Activated CD4-positive, alpha-beta memory T cell treated with anti-CD3 and anti-CD28 coated beads, Interleukin-2, amount 10 ng/mL, durations not matched to agents 7 days and 5 days (primary cell): ENCODE measurements at places on chromosomes 5 and 9. TPM values are rescaled to one million over a fixed set of nuclear protein-coding genes. Genes with fewer than 3 reads are reported as not detected.
A peak's percentile ranks its signal among the peaks of the same experiment; 100 is the strongest.

GRCh38 chr9:136771907-136772415, 7.6 kb upstream of the LCN15 start:
- H3K4me1 ChIP-seq: peaks cover 10% of the 10 kb centered on the region
- peaks cover 10% of the 10 kb centered on the region for H3K27me3 ChIP-seq
- no peak overlapping the region for H3K4me3 ChIP-seq
- H3K36me3 ChIP-seq: peaks cover 7% of the 10 kb centered on the region
- DNase-seq: no peak

- DNase-seq: no peak
- H3K36me3 ChIP-seq: no peaks in the 10 kb centered on the region
- no peak overlapping the region for H3K4me3 ChIP-seq
- no peaks in the 10 kb centered on the region for H3K4me1 ChIP-seq
Measured at GRCh38 chr9:76365028-76365427, 29.2 kb downstream of the RFK start.

DNA sequence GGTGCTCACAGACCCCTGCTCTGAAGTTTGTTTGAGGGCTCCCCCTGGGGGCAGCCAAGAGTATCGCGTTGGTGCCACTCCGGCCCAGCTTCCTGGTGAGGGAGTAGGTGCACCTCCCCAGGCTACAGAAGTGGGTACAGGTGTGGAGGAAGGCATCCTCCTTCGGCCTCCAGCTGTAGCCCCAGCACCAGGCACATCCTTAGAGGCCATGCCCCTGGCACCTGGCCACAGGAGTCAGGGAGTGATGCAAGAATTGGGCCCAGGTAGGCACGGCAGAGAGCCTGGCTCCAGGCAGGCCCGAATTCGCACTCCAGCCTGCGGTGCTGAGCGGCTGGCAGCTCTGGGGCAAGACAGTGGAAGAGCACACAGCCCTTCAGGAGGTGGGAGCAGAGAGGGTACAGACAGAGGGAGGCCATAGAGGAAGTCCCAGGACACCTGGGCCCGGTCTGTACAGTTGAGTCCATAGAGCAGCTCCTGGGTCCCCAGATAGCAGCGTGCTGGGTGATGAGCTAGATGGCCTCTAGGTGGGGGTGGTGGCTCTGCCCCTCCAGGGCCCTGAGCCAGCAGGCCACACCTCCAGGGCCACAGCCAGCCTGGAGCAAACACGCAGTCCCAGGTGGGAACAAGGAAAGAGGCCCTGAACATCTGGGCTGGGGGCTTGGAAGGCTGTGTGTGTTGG, 2.4 kb downstream of the SAPCD2 start:
- peaks cover 35% of the 10 kb centered on the region for H3K4me1 ChIP-seq
- peak; percentile 89 for DNase-seq
- H3K27me3 ChIP-seq: no peaks in the 10 kb centered on the region
- H3K36me3 ChIP-seq: peaks cover 10% of the 10 kb centered on the region
- peak overlapping the region; percentile 73 for H3K27ac ChIP-seq
- peak overlapping the region; percentile 67 for H3K4me3 ChIP-seq

DNA sequence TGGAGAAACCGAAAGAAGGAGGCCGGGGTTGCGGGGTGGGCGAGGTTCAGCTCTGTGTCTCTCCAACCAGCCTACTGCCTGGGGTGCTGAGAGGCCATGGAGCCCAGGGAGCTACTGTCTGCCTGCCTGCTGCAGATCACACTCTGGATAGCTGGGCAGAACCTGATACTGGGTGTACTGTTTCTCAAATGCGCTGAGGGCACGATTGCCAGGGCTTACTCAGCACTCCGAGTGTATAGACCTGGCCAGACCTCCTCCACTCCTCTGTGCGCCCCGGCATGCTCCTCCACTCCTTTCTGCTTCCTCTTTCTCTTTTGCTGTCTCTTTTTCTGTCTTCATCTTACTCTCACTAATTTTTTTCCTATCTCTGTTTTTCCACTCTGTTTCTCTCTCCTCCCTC, 215.1 kb downstream of the PAPPA start:
- H3K4me3 ChIP-seq: no peak overlapping the region
- H3K36me3 ChIP-seq: no peaks in the 10 kb centered on the region
- DNase-seq: no peak
- no peaks in the 10 kb centered on the region for H3K4me1 ChIP-seq
- no peak overlapping the region for H3K27ac ChIP-seq

- H3K36me3 ChIP-seq: peaks cover 28% of the 10 kb centered on the region
- no peaks in the 10 kb centered on the region for H3K27me3 ChIP-seq
- H3K27ac ChIP-seq: peak overlapping the region; percentile 99
- H3K4me3 ChIP-seq: peak overlapping the region; percentile 96
- H3K4me1 ChIP-seq: peaks cover 21% of the 10 kb centered on the region
- peak; percentile 32 for DNase-seq
Measured at GRCh38 chr5:57172466-57173318, 1.2 kb upstream of the GPBP1 start.

- H3K4me3 ChIP-seq: no peak overlapping the region
- DNase-seq: no peak
- H3K36me3 ChIP-seq: no peaks in the 10 kb centered on the region
- no peaks in the 10 kb centered on the region for H3K4me1 ChIP-seq
Measured at GRCh38 chr5:15334551-15335266, 165.3 kb upstream of the FBXL7 start.

GRCh38 chr5:108588323-108588722, 159.4 kb upstream of the FER start:
- no peaks in the 10 kb centered on the region for H3K4me1 ChIP-seq
- no peaks in the 10 kb centered on the region for H3K36me3 ChIP-seq
- no peak for DNase-seq
- H3K4me3 ChIP-seq: no peak overlapping the region

GRCh38 chr5:139186752-139187326, 11.3 kb downstream of the SIL1 start:
- peaks cover 5% of the 10 kb centered on the region for H3K4me1 ChIP-seq
- no peak overlapping the region for H3K4me3 ChIP-seq
- H3K27me3 ChIP-seq: no peaks in the 10 kb centered on the region
- H3K27ac ChIP-seq: no peak overlapping the region
- no peak for DNase-seq

GRCh38 chr9:119322184-119322583, 47.1 kb downstream of the BRINP1 start:
- no peak overlapping the region for H3K4me3 ChIP-seq
- no peaks in the 10 kb centered on the region for H3K27me3 ChIP-seq
- no peaks in the 10 kb centered on the region for H3K4me1 ChIP-seq
- no peak for DNase-seq

DNA sequence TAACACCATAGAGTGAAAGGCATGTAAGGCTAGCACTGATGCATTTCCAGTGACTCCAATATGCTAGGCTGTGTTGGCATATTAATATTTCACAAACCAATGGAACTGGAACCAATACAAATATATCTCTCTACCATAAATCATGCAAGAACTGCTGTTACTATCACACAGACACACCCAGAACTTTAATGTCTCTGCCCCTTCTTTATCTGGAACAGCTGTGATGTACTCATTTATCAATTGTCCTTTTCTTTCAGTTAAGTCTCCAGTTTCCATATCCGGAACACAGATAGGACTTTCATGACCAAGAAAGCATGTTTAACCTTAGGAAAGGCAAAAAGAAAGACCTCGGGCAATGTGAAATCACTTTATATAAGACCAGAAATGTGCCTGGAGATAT, 70.3 kb downstream of the SPTLC1 start:
- peaks cover 85% of the 10 kb centered on the region for H3K36me3 ChIP-seq
- H3K4me3 ChIP-seq: no peak overlapping the region
- no peaks in the 10 kb centered on the region for H3K27me3 ChIP-seq
- H3K27ac ChIP-seq: no peak overlapping the region

DNA sequence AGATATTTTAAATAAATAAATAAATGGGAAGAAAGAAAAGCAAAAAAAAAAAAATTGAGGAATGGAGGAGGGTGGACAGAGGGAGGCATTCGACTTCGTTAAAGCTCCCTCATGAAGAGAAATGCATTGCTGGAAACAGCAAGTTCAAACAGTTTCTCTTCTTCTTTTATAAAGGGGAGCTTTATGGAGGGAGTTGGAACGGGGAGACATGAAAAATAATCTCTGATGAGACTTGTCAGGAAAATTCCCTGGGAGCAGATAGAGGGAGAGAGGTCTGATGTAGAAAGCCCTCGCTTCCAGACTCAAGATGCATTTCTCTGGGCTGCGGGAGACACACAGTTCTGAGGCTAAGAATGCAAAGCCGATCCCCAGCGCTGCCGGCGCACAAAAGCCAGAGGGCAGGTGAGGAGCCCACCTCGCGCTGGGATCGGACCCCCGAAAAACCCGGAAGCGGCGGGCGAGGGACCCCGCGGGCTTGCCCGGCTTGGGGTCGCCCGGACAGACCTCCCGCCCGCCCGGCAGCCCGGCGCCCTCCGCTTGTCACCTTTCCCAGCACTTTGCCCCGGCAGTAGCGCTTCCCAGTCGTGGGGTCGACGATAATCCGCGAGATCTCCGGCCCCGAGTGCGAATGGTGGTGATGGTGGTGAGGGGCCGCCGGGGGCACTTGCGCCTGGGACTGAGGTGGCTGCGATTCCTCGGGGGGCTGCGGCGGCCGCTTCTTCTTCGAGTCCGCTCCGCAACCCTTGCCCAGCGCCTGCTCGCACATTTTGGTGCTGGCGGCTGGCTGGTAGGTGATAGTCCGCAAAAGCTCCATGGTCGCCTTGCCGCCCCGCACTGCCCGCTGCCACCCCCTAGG, 512 bp downstream of the PLK2 start:
- H3K27me3 ChIP-seq: peaks cover 18% of the 10 kb centered on the region
- H3K4me3 ChIP-seq: peak overlapping the region; percentile 78
- H3K36me3 ChIP-seq: peaks cover 2% of the 10 kb centered on the region
- peak overlapping the region; percentile 31 for H3K27ac ChIP-seq

- H3K4me1 ChIP-seq: no peaks in the 10 kb centered on the region
- DNase-seq: no peak
- H3K27me3 ChIP-seq: no peaks in the 10 kb centered on the region
- no peak within 1 kb of the TSS for H3K27ac ChIP-seq
Measured at GRCh38 chr5:156963125-156963524, at the start of gene TIMD4. Gene TIMD4, minus strand, starts transcription at chr5:156963226. Its CDS starts 28 bp downstream, at chr5:156963198.

DNA sequence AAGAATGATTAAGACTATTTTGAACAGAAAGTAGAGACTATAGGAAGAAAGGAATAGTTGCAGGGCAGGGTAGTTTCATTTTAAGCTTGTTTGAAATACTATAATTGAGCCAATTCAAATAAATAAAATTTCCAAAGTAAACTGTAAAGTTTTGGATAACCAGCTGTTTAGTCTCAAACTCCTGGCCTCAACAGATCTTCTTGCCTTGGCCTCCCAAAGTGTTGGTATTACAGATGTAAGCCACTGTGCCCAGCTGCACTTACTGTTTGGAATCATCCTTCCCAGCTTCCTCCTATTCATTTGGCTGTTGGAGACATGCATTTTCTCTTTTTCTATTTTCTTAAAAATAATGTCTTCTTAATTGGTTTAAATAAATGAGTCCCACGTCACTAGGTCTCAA, 231.0 kb downstream of the NNT start:
- no peak overlapping the region for H3K4me3 ChIP-seq
- H3K4me1 ChIP-seq: no peaks in the 10 kb centered on the region
- H3K27ac ChIP-seq: no peak overlapping the region
- no peaks in the 10 kb centered on the region for H3K36me3 ChIP-seq
- DNase-seq: no peak

FGF10 gene
- not detected for total RNA-seq

IFNA21 gene
- not detected for total RNA-seq

NSMF gene
- total RNA-seq: 29.0 TPM

DMRT3 gene
- not detected for total RNA-seq

ISL1 gene
- not detected for total RNA-seq
